ENCODE measurements at places on chromosomes 12 and 14. TPM values are rescaled to one million over a fixed set of nuclear protein-coding genes. Genes with fewer than 3 reads are reported as not detected.

SLC8A3 gene
- not detected for total RNA-seq

TRAFD1 gene
- 17.2 TPM for total RNA-seq

CINP gene
- total RNA-seq = 68.8 TPM

PAX9 gene
- 2.0 TPM for total RNA-seq

ALX1 gene
- 4.5 TPM for total RNA-seq

SCYL2 gene
- 15.9 TPM for total RNA-seq
